Dermis microvascular lymphatic vessel endothelial cell (primary cell): ENCODE measurements at places on chromosomes 7 and 10. TPM values are rescaled to one million over a fixed set of nuclear protein-coding genes. Genes with fewer than 3 reads are reported as not detected.

EFCAB10 gene
- total RNA-seq: not detected in 2 replicates

IFIT3 gene
- total RNA-seq: 7.3 and 15.7 TPM in 2 replicates

IL6 gene
- total RNA-seq: 0.25 and 0.39 TPM in 2 replicates

- no peak for DNase-seq
Measured at GRCh38 chr10:7889947-7890542, 71.7 kb downstream of the TAF3 start.

- no peak for DNase-seq
Measured at GRCh38 chr10:75572478-75572877, 141.1 kb downstream of the LRMDA start.

- DNase-seq: no peak
Measured at GRCh38 chr10:49174261-49174925, 13.8 kb downstream of the TMEM273 start.

DNA sequence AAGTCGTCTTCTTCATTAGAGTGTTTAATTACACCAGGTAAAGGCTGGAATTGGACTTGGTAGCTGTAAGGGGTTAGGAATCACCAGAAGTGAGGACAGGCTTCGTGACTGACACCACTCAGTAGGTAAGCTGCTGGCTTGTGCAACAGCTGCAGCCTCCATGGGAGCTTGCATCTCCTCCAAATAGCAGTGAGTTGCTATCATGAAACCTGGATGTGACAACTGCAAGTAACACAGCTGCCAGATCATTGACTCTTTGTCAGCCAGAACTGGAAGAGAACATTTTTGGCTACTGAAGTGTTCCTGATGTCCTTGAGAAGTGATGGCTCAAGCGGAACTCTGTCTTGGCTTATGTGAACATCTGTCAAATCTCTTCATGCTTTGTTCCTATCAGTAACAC is 64.1 kb upstream of the MSRB2 start:
- no peak for DNase-seq
